ENCODE measurements at places on chromosomes 1 and 21.

- no peak for DNase-seq
These were observed 589 bp upstream of the CATSPER4 start for GRCh38 chr1:26189751-26190275.

DNA sequence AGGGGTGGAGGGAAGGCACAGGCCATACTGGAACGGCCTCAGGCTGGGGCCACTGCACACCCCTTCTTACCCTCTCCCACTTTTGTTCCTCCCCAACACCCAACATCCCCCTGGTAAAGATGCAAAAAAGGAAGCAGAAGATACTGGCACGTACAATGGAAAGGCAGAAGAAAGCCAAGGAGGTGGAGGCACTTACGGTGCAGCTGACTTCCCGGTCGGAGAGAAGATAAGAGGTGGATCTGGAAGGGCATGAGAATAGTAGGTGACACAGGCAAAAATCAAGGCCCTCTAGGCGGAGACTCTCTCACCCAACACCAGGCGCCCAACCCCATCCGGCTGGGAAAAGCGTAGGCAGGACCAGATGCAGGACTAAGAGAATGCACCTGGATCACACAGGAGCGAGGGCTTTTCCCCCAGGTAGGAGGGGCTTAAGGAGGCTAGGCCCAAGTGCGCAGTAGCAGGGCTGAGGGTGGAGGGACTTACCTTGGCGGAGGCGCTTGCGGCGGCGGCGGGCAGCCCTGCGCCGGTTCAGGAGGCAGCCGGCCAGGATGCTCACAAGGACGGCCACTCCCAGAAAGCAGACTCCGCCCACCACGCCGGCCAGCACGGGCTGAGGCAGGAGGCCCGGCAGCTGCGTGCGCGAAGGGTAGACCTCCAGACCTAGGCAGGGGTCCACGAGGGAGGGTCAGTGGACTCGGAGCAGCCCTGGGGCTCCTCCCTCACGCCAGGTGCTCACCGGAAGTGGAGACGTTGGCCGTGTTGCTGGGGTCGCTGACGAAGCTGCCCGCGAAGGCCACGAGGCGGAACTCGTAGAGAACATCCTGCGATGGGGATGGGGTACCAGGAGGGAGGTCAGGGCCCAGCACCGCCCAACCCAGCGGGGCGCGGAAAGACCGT is 4.1 kb upstream of the TAGLN2 start:
- no peak for DNase-seq

- DNase-seq: no peak
These were observed 285.2 kb upstream of the NEGR1 start for GRCh38 chr1:72567521-72567920.

- DNase-seq: no peak
These were observed 6.2 kb downstream of the C1orf115 start for GRCh38 chr1:220696226-220696862.

- DNase-seq: peak; percentile 69
These were observed 15.9 kb downstream of the HENMT1 start for GRCh38 chr1:108644984-108645383.

- DNase-seq: no peak
These were observed 131.2 kb downstream of the SIM2 start for GRCh38 chr21:36830100-36830499.

DNA sequence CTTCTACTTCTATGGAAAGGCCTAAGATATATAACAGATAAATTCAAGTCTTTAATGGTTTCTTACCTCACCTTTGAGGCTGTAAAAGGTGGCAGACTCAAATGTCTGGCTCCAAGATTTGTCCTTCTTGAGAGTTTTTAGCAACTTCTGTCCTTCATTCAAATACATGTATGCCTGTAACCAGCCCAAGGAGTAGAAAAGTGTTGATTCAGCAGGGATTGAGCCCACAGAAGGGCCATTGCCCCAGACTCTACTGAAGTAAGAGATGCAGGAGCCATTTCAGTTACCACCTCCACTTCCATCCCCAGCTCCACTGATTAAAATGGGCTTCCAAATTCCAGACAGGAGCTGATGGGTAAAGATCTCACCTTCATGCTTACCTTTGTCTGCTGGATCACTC is 80.0 kb downstream of the ADCY10 start:
- no peak for DNase-seq

DNA sequence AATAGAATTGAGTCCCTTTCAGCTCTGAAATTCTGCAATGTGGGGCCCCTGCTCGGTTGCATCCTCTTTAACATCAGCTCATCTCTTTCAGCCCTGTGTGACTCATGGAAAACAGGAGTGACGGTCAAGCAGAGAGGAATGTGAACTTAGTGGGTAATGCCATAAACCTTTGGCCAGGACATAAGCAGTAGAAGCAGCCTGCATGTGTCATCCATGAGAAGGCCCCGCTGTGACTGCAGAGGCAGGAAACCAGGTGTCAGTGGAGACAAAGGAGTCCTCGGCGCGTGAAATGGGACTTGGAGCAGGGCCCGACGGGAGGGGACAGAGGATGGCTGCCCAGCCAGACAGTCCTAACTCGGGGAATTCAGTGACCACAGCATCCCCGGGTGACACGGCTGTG is 21.1 kb upstream of the EPHB2 start:
- DNase-seq: no peak

DNA sequence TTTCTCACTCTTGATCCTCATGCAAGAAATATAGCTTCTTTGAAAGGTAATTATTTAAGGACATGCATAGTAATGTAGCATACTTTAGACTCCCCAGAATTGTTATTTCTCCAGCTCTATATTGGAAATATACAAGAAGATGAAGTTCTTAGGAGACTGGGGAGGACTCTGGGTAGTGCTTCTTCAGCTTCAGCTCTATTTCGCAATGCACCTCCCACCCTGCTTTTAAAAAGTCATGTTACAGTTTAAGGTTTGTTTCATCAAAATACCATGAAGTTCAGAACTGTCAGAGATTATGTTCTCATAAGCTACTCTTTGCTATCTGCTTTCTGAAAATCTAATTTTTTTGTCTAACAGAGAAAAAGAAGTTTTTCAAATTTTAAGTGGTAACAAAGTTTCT is 586.2 kb upstream of the ADGRL4 start:
- DNase-seq: no peak

GRCh38 chr1:19828546-19828945 is 13.5 kb upstream of the RNF186 start:
- DNase-seq: no peak

DNA sequence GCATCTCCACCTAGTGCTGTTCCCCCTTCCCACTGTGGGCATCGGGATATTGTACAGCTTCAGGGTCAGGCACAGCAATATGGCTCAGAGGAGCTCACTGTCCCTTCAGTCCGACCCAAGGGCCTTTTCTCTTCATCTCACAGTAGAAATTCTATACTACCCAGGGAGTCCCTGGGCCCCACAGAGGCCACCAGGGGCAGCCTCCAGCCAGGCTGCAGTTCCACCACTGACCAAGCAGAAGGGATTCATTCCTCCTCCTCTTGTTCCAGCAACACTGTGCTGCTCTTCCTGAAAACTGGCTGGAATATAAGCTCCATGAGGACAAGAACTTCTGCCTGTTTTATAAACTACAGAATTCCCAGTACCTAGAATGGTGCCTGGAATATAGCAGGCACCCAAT is 70.5 kb downstream of the CD34 start:
- DNase-seq: no peak

- DNase-seq: no peak
These were observed 41.5 kb downstream of the GALNT2 start for GRCh38 chr1:230108580-230108979.

- DNase-seq: no peak
These were observed 250.6 kb upstream of the ZP4 start for GRCh38 chr1:238141353-238141752.

GRCh38 chr1:19563324-19564097 is 78.2 kb upstream of the CAPZB start:
- DNase-seq: no peak

- DNase-seq: no peak
These were observed 708 bp downstream of the CHRNB2 start for GRCh38 chr1:154568157-154568815.

DNA sequence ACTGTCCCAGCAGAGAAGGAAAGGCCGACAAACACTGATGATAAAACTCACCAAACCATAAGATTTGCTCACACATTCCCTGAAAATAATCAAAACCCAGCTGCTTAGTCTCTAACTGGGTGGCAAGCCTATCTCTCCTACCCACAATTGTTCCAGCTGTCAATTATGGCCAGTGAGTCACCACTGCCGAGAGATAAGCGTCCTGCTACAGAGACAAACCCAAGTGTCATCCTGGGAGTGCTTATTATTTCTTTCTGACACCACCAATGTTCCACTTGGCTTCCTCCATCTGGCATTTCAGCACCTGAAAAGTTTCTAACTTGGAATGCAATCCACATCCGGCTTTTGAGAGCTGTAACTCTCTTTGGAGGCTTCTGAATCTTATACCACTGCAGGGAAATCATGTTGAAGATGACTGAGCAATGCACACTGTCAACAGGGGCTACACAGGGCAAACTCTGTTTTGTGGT is 51.5 kb upstream of the VAV3 start:
- DNase-seq: no peak

DNA sequence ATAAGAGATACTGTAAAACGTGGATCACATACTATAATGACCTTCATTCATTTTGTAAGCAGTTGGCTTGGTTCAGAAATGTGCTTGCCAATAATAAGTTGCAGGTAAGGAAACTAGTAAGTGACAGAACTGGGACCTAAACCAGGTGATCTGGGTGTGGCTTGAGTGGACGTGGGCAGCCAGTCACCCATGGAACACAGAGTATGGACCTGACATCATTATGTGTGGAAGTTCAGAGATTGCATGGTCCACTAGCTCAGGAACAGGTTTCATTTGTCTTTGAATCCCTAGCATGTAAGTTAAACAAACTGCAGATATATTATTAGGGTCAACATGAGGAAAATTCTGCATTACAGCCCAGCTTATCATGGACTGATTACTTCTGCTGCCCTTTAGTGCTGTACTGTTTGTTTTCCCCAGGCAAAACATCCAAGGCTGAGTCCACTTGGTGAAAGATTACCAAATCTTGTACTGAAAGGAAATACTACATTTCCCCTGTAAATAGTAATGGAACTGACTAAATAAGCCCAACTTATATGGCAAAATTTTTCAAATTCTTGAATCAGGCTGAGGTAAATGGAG is 327.3 kb upstream of the SGIP1 start:
- no peak for DNase-seq

DNA sequence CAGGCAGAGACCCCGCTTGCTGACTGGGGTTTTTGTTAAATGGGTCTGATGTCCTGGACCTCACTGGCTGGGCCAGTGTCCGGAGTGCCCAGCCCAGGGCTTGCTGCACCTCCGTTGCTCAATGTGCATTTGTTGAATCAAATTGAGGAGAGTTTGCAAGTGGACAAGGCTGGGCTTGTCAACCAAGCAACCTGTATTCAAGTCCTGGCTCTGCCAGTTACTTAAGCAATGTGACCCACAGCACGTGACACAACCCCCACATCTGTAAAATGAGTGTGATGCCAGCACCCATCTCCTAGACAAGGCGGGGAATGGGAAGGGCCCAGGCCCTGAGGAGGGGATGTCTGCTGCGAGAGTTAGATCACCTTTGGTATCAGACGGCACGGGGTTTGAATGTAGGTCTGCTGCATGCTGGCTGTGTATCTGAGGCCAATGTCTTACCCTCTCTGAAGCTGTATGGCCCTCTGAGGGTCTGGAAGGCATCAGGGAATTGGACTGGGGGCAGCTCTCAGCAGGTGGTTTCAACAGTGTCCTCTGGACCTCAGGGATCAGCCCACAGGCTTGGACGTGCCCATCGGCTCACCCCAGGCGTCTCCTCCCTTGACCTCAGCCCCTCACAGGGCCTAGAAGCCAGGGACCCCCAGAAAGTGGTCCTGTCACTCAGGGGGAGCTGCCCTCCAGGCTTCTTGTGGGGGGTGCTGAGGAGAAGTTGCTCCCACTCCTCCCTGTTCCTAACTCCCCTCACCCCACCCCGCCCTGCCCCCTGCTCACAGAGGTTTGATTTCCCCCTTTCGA is 51.0 kb upstream of the RUNX3 start:
- DNase-seq: no peak

DNA sequence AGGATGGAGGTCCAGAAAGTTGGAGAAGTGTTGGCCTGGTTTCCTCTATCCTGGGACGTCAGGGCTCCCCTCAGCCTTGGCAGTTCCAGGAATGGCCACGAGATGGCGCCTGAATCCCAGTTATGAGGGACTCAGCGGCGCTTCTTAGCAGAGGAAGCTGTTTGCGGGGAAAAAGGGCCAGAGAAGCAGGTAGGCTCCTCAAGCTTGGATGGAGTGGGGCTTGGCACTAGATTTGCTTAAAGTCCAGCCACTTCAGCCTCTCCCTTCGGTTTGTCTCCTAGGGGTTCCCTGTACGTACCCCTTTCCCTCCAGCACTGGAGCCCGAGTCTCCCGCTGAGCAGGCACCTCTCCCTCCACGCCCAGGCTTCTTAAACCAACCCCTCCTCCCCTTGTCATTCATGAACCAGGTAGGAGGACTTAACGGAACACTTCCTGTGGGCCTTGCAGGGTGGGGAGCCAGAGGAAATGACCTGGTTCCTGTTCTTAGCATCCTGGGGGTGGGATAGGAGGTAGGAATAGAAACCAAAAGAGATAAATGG is 32.0 kb upstream of the TENT5B start:
- DNase-seq: peak; percentile 85

DNA sequence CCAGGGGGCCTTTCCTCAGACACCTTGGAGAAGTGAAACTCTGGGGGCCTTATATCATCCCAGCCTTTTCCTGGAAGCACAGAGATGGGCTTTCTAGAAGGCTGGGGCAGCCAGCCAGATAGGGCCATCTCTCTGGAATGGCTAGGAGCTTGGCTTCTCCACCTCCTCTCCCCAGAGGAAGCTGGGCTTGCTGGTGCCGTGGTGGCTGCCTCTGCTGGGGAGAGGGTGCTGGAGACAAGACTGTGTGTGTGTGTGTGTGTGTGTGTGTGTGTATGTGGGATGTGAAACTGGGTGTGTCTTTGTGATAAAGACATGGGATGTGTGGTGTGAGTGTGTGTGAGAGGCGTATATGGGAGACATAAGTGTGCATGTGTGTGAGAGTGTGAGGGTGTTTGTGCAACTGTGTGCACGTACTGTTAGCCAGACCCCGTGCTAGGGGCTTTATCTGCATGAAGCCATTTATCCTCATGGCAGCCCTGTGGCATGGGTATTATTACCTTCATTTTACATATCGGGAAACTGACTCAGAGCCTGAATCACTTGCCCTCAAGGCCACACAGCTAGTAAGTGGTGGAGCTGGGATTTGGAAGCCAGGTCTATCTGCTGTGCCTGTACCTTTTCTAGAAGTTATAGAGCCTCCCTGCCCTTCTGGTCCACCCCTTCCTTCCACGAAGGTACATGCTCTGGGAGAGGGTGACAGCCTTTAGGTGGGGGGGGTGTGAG is 44.2 kb downstream of the PTPRU start:
- no peak for DNase-seq

DNA sequence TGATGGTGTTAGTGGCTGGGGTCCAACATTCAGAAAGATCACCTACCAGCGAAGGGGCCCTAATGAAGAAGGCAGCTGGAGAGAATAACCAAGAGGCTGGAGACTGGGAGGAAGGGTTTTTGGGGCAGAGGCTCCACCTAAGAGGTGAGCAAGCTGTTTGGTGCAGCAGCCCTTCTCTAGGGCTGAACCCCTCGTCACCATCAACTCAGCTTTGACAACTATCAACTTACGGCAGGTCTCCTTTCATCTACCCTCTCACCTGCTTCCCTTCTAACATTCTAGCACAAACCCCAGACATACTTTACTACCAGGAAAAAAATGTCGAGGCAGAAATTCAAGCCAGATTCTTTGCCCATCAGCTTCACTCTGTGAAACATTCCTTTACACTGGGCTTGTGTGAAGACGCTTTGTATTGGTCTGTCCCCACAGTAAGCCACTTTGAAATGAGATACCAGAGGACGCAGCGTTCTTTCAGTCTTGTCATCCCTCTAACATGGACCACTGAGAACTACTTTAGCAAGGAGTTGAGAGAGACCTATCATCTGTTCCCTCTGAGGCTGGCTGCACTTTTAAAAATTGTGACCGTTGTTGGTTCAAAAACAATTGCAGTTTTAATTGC is 84.6 kb downstream of the RAVER2 start:
- DNase-seq: no peak

Measured in CD4-positive, alpha-beta T cell treated with Interleukin-12 subunit alpha and Interleukin-12 subunit beta, for 1 hour (primary cell).